ENCODE measurements at places on chromosomes 12 and 14.

DNA sequence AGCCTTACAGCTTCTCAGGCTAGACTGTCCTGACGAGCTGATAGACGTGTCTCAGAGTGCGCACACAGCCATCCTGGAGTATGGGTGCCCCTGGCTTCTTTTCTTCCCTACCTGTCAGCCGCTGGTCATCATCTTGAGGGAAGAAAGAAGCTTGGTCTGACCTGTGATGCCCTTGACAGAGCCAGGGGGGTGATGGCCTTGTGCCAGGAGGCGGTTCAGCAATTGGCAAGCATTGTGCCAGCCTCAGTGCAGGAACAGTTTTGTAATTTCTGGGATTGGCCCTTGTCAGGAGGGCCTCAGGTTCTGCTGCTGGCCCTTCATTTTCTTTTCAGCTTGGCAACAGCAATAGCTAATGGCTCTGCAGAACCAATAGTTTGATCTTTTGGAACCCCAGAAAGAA, 80.1 kb downstream of the ADCK1 start:
- DNase-seq = no peak

DNA sequence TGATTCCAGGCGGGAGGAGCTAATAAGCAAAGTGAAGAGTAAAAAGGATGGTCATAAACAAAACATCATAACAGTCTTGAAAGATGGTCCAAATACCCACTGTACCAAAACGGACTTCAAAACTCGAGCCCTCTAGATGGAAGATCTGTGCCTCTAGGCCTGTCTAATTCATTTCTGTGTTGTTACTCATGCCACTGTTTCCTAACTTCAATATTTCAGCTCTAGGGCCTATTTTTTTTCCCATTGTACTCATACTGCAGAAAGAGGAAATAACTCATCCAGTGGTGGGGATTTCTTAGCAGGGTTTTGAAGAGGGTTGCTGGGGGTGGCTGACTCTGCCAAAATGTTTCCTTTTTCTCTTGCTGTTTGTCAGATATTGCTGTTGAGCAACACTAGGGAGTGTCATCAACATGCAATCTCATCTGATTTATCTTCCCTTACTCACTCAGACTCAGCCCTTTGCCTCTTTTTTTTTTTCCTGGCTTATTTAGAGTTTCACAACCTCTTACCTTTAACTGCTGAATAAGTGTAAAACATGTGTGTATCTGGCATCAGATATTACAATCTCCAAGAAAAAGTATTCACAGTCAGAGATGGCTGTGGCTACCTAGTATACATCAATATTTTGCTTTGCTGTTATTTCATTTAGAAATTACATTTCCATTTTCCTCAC, 189.6 kb downstream of the DUSP6 start:
- DNase-seq = peak; percentile 54

GRCh38 chr14:55665067-55665675, 85.2 kb downstream of the KTN1 start:
- DNase-seq = no peak

DNA sequence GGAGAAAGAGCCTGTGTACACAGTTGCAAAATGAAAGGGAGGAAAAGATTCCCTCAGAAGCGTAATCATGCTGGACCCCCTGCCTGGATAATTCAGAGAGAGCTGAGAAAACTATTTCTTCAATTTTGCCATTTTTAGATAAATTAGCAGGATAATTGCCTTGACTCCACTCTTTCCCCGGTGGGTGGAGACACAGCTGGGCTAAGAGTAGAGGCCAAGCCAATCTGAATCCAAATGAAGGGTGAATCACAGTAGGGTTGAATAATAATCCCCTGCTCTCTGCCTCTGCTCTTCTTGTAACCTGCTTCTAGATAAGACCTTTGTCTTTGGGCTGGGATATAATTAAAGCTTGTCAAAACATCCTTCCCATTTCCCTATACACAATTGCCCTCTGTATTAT, 150.1 kb downstream of the CAPZA3 start:
- no peak for DNase-seq

GRCh38 chr14:76742966-76743365, 18.3 kb upstream of the VASH1 start:
- no peak for DNase-seq

DNA sequence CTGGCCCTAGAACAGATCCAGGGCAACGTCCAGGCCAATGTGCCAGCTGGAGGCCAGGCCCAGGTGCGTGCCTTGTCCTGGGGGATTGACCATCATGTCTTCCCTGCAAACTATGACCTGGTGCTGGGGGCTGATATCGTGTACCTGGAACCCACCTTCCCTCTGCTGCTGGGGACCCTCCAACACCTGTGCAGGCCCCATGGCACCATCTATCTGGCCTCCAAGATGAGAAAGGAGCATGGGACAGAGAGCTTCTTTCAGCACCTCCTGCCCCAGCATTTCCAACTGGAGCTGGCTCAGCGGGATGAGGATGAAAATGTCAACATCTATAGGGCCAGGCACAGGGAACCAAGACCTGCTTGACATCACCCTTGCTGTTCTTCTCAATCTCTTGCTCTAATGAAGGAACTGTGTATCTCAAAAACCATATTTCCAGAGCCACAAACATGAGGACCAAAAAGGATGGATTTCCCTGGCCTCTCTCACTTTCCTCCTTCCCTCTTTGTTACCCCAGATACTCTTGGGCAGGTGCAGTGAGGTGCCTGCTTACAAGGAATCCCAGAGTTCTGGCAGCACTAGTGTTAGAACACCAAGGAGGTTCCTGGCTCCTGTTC, 2.2 kb upstream of the TSFM start:
- DNase-seq = no peak

DNA sequence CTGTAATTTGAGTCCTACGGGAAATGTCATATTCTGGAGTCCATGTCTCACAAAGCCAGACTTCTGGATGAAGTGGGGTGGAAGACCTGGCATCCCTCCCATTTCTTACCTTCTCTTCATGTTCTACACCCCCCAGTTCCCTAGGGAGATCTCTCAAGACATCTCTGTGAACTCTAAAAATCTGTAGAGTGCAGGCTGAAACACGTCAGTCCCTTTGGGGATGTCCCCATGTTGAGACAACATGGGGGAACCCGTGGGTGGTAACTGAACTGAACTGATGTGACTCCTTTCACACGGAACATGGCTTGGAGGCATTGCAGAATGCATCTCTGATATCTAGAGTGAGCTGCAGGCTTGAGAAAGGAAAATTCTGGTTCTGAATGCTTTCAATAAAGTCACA, 15.2 kb downstream of the SERPINA12 start:
- DNase-seq = no peak

- peak; percentile 33 for DNase-seq
These were observed 341 bp downstream of the ZNF10 start for GRCh38 chr12:133130808-133131128.

GRCh38 chr14:100815478-100816285, 10.2 kb upstream of the MEG3 start:
- no peak for DNase-seq

GRCh38 chr12:46983959-46984841, 95.2 kb upstream of the PCED1B start:
- DNase-seq = no peak

DNA sequence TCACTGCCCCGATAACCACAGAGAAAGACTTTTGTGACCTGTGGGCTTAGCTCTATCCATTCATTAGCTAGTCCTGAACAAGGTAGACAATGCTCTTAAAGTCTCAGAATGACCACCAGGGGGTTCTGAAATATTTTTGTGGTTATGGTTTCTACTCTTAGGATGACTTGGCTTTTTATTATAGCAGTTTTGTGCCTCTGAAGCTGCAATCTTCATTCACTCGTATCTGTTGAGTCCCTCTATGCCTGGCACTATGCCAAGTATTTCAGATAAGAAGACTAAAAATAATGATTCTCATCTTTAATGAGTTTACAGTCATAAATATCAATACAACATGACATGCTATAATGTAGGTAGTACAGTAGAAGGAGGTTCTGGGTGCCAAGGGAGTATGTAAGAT, 130.8 kb upstream of the TRHDE start:
- DNase-seq = no peak

DNA sequence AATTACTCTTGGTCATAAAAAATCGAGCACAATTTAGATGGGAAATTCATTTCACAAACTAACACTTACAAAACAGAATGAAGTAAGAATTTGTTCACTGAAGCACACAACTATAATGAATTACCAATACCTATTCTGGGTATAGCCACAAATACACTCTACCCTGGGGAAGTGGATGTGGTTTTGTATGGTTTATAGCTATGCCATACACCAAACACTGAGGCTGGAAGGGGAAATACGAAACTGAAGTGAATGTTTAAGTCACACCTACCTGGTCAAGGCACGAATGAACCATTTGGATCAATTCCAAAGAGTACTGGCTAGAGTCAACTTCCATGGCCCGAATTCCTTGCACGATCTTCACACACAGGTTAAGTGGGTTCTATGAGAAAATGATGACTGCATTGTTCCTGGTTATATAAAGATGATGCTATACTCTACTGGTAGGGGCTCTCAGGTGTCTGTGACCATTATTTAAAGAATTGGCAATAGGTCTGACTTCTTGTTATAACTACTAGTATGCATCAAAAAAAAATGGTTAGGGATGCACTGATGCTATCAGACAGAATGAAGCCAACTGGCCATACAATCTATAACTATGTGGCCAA, 12.8 kb downstream of the NEK9 start:
- no peak for DNase-seq

- no peak for DNase-seq
These were observed 39.8 kb downstream of the PTPRR start for GRCh38 chr12:70880744-70881143.

- DNase-seq = no peak
These were observed 5.0 kb downstream of the CDK17 start for GRCh38 chr12:96395236-96395635.

GRCh38 chr12:19778172-19778571, 338.9 kb downstream of the AEBP2 start:
- no peak for DNase-seq

GRCh38 chr14:43914041-43914693, 592.9 kb downstream of the FSCB start:
- no peak for DNase-seq

DNA sequence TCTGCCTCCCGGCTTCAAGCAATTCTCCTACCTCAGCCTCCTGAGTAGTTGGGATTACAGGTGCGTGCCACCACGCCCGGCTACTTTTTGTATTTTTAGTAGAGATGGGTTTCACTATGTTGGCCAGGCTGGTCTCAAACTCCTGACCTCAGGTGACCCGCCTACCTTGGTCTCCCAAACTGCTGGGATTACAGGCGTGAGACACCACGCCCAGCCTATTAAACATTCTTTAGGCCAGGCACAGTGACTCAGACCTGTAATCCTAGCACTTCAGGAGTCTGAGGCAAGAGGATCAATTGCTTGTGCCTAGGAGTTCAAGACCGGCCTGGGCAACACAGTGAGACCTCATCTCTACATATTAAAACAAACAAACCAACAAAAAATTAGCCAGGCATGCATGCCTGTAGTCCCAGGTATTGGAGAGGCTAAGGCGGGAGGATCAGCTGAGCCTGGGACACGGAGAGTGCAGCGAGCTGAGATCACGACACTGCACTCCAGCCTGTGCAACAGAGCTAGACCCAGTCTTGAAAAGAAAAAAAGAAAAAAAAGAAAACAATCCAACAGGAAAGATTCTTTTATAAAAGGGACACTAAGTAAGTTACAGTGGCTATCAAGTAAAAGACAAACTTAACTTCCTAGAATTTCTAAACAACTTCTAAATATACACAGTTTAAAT, 70.2 kb downstream of the HECTD1 start:
- DNase-seq = no peak

- DNase-seq = no peak
These were observed 108.0 kb upstream of the MAX start for GRCh38 chr14:65210118-65210821.

- no peak for DNase-seq
These were observed 84.5 kb downstream of the PLEKHG3 start for GRCh38 chr14:64788706-64789105.

- no peak for DNase-seq
These were observed 13.1 kb upstream of the SRSF5 start for GRCh38 chr14:69753860-69754259.

GRCh38 chr12:52613384-52614030, 4.9 kb downstream of the KRT73 start:
- DNase-seq = no peak

DNA sequence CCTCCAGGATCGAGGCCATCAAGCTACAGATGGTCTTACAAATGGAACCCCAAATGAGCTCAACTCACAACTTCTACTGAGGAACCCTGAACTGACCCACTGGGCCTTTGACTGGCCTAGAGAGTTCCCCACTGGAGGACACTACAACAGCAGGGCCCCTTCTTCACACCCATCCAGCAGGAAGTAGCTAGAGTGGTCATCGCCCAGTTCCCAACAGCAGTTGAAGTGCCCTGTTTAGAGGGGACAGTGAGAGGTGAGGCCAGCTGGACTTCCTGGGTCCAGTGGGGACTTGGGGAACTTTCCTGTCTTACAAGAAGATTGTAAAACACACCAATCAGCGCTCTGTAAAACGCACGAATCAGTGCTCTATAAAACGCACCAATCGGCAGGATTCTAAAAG, 247.9 kb upstream of the BTG1 start:
- DNase-seq = no peak

GRCh38 chr12:51528852-51529650, 62.0 kb upstream of the SCN8A start:
- DNase-seq = no peak

GRCh38 chr14:91129261-91129660, 15.4 kb downstream of the DGLUCY start:
- no peak for DNase-seq

GRCh38 chr14:85276979-85277228, 253.0 kb upstream of the FLRT2 start:
- no peak for DNase-seq

DNA sequence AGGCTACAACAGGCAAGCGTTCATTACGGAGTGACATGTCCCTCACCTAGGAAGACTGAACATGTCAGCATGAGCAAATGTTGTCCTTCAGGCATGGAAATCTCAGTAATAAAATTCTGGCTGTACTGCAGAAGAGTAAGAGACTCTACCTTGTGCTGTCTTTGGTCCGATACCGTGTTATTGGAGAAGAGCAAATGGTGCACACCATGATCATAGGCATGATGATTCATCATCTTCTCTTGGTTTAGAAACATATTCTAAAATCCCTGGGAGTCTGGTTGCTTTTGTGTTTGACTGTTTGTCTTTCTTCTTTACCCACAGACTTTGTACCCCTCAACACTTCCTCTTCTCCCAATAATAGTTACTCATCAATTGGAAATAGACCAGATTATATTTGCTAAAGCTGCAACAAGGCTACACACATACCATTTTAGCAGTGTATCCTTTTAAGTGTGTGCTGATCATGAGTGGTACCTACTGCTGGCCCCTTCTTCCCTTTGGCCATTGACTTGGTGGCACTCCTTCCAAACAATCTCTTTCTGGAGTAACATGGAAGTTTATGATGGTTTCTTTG, 93.5 kb downstream of the RTN1 start:
- no peak for DNase-seq

GRCh38 chr12:56099787-56100186, 4.6 kb upstream of the PA2G4 start:
- DNase-seq = no peak

GRCh38 chr12:106753526-106753925, 21.0 kb upstream of the RIC8B start:
- DNase-seq = peak; percentile 57

GRCh38 chr14:99234961-99235571, 36.9 kb downstream of the BCL11B start:
- DNase-seq = peak; percentile 76

Measured in stimulated activated CD4-positive, alpha-beta T cell treated with anti-CD3 and anti-CD28 coated beads, Interleukin-2, amount 100 ng/mL, for 4 hours (primary cell).